ENCODE measurements at places on chromosomes 13 and 19.
A peak's percentile ranks its signal among the peaks of the same experiment; 100 is the strongest.

GRCh38 chr13:31046711-31047279 lies 114.3 kb downstream of the TEX26 start:
- no peak for DNase-seq

GRCh38 chr13:64154514-64154913 lies 2738.9 kb upstream of the PCDH20 start:
- DNase-seq, result no peak

GRCh38 chr19:54533476-54533875 lies 30.8 kb downstream of the LAIR2 start:
- DNase-seq, result no peak

- DNase-seq, result peak; percentile 16
Observed at GRCh38 chr19:38686530-38686888, 39.1 kb downstream of the ACTN4 start.
